ENCODE measurements at places on chromosomes 3 and 15. TPM values are rescaled to one million over a fixed set of nuclear protein-coding genes. Genes with fewer than 3 reads are reported as not detected.

The LHFPL4 gene
- total RNA-seq = not detected

GRCh38 chr3:130582457-130583153 lies 65.6 kb downstream of the COL6A6 start:
- DNase-seq = no peak
- H3K36me3 ChIP-seq = no peaks in the 10 kb centered on the region
- H3K4me1 ChIP-seq = no peaks in the 10 kb centered on the region
- H3K27ac ChIP-seq = no peak overlapping the region

The ALG3 gene
- 81.1 TPM for total RNA-seq

GRCh38 chr3:102906818-102907217 lies 472.0 kb downstream of the ZPLD1 start:
- no peaks in the 10 kb centered on the region for H3K4me1 ChIP-seq
- no peak for DNase-seq
- H3K27me3 ChIP-seq = no peaks in the 10 kb centered on the region
- no peak overlapping the region for H3K4me3 ChIP-seq

GRCh38 chr15:79932447-79932846 lies 35.6 kb upstream of the MTHFS start:
- H3K27ac ChIP-seq = no peak overlapping the region
- H3K27me3 ChIP-seq = no peaks in the 10 kb centered on the region
- H3K36me3 ChIP-seq = no peaks in the 10 kb centered on the region
- no peak for DNase-seq

GRCh38 chr15:39054128-39054732 lies 489.6 kb upstream of the RASGRP1 start:
- H3K27me3 ChIP-seq = no peaks in the 10 kb centered on the region
- H3K36me3 ChIP-seq = no peaks in the 10 kb centered on the region
- H3K4me3 ChIP-seq = no peak overlapping the region
- H3K27ac ChIP-seq = no peak overlapping the region
- DNase-seq = no peak

GRCh38 chr15:39874890-39875549 lies 45.0 kb downstream of the GPR176 start:
- H3K36me3 ChIP-seq = no peaks in the 10 kb centered on the region
- no peak overlapping the region for H3K27ac ChIP-seq
- no peak for DNase-seq
- H3K27me3 ChIP-seq = no peaks in the 10 kb centered on the region

DNA sequence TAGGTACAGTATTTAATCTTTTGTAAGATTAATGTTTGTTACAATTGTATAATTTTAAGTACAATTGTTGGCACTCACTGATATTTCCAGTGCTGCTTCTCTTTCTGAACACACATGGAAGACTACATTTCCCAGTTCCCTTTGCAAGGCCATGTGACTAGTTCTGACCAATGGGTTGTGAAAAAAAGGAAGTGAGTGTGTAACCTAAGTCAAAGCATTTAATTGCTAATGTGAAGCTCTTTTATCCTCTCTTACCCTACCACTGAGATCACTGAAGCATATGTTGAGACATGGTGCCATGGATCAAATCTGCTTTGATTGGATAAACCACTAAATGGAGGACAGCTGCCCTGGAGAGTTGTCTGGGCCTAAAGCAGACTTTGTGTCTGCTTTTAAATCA lies 83.9 kb upstream of the PLXND1 start:
- peaks cover 82% of the 10 kb centered on the region for H3K4me1 ChIP-seq
- no peaks in the 10 kb centered on the region for H3K27me3 ChIP-seq
- no peak overlapping the region for H3K4me3 ChIP-seq
- 0 out of 2 replicates have a peak overlapping the region, but pooled peaks have one; percentile 24 for H3K27ac ChIP-seq
- peaks cover 9% of the 10 kb centered on the region for H3K36me3 ChIP-seq
- no peak for DNase-seq

The NAALADL2 gene
- 10.6 TPM for total RNA-seq

GRCh38 chr3:122257644-122258364 lies 67.2 kb upstream of the CSTA start:
- no peak overlapping the region for H3K27ac ChIP-seq
- DNase-seq = no peak
- H3K36me3 ChIP-seq = no peaks in the 10 kb centered on the region
- H3K4me3 ChIP-seq = no peak overlapping the region
- no peaks in the 10 kb centered on the region for H3K4me1 ChIP-seq

- no peaks in the 10 kb centered on the region for H3K27me3 ChIP-seq
- H3K4me3 ChIP-seq = no peak overlapping the region
- H3K27ac ChIP-seq = no peak overlapping the region
- DNase-seq = no peak
- no peaks in the 10 kb centered on the region for H3K36me3 ChIP-seq
Measured at GRCh38 chr3:122687298-122687697, 6.7 kb downstream of the PARP14 start.

The LMAN1L gene
- not detected for total RNA-seq

GRCh38 chr3:119405315-119405714 lies 58.1 kb downstream of the TMEM39A start:
- no peak for DNase-seq
- no peaks in the 10 kb centered on the region for H3K36me3 ChIP-seq

- no peak for DNase-seq
- H3K4me3 ChIP-seq = no peak overlapping the region
- H3K27ac ChIP-seq = no peak overlapping the region
Measured at GRCh38 chr3:66200147-66200546, 20.7 kb upstream of the SLC25A26 start.

DNA sequence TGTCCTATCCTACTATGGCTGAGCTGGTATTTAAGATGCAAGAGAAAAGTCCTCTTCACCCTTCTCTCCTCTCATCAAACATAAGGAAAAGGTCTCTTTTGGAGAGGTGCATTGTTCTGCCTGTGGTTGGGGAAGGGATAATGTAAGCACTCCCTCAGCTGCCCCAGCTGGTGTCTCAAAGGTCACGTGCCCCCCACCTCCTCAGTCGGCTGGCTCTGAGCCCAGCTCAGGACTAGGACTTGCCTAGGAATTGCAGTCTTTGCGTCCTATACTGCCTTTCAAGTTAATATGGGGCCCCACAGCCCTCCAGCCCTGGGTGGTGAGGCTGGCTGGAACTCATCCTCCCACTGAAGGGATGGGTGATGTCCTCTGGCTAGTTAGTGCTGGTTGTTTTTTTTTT lies 29.7 kb downstream of the OR4F15 start:
- no peaks in the 10 kb centered on the region for H3K36me3 ChIP-seq
- no peak overlapping the region for H3K4me3 ChIP-seq
- no peak overlapping the region for H3K27ac ChIP-seq
- no peak for DNase-seq
- H3K4me1 ChIP-seq = no peaks in the 10 kb centered on the region
- peaks cover 37% of the 10 kb centered on the region for H3K27me3 ChIP-seq

DNA sequence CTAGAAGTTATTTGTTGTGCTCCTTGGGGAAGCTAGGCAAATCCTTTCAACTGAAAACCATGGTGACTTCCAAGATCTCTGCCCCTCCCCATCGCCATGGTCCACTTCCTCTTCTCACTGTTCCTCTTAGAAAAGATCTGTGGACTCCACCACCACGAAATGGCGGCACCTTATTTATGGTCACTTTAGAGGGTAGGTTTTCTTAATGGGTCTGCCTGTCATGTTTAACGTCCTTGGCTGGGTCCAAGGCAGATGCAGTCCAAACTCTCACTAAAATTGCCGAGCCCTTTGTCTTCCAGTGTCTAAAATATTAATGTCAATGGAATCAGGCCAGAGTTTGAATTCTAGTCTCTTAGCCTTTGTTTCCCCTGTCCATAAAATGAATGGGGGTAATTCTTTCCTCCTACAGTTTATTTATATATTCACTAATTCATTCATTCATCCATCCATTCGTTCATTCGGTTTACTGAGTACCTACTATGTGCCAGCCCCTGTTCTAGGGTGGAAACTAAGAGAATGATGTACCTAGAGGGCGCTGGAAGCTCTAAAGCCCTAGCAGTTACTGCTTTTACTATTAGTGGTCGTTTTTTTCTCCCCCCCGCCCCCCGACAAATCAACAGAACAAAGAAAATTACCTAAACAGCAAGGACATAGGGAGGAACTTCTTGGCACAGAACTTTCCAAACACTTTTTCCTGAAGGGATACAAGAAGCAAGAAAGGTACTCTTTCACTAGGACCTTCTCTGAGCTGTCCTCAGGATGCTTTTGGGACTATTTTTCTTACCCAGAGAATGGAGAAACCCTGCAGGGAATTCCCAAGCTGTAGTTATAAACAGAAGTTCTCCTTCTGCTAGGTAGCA lies 657 bp downstream of the PATL2 start:
- H3K4me3 ChIP-seq = peak overlapping the region; percentile 94
- no peak for DNase-seq
- H3K27ac ChIP-seq = peak overlapping the region; percentile 53
- peaks cover 28% of the 10 kb centered on the region for H3K4me1 ChIP-seq

DNA sequence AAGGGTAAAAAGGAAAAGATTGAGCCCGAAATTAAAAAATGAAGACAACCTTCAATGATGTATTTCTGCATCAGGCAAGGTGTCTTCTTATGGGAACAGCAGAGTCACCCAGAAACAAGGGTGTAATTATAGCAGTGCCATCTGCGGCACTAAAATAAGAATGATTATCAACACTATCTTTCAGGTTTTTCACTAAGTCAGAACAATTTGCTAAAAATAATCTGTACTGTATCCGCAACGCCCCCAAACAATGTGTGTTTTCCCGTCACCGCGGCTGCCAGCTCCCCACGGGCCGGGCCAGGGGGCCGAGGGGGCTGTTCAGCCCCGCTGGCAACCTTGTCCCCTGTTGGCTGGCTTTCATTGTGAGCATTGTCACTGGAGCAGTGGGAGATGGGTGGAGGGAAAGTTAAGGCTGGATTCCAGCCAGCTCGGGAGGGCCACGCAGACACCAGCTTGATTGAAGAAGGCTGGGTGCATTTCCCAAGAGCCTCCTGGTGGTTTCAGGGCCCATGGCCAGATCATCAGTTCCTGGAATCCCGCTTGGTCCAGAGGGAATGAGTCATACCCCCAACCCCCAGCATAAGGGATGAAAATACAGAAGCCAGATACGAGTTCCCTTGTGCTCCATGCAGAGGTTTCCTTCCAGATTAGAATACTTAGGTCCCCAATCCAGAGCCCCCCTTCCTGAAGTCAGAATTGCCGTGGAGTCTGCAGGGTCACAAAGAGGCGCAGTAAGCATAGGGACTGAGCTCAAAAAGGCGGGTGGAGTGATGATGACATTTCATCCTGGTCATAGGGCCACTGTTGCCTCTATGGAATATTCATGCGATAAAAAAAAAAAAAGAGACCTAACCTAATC lies 90.2 kb upstream of the KLF13 start:
- H3K36me3 ChIP-seq = no peaks in the 10 kb centered on the region
- H3K27me3 ChIP-seq = peaks cover 17% of the 10 kb centered on the region
- no peak overlapping the region for H3K27ac ChIP-seq

DNA sequence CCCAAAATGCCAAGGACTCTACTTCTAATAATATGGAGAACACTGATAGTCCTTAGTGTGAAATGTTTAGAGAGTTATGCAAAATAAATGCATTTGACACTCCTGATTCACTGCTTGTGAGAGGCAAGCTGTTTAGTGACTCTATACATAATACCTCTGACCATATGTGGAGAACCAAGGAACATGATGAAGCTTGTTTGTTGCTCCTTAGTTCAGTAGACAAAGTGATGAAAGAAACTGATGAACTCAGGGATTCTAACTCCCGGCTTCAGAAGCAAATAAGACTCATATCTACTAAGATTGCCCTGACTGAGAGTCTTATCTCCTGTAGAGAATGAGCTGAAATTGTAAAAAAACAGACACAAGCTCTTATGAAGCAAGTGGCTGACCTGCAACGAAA lies 41.3 kb downstream of the PEX5L start:
- no peak for DNase-seq
- no peaks in the 10 kb centered on the region for H3K27me3 ChIP-seq
- H3K4me1 ChIP-seq = peaks cover 20% of the 10 kb centered on the region

- no peak overlapping the region for H3K4me3 ChIP-seq
- H3K36me3 ChIP-seq = no peaks in the 10 kb centered on the region
- H3K27ac ChIP-seq = no peak overlapping the region
- no peak for DNase-seq
- H3K4me1 ChIP-seq = no peaks in the 10 kb centered on the region
- H3K27me3 ChIP-seq = no peaks in the 10 kb centered on the region
Measured at GRCh38 chr3:55742022-55742831, 255.1 kb upstream of the WNT5A start.

- H3K4me3 ChIP-seq = no peak overlapping the region
- H3K27me3 ChIP-seq = no peaks in the 10 kb centered on the region
- H3K36me3 ChIP-seq = no peaks in the 10 kb centered on the region
Measured at GRCh38 chr3:144544871-144545270, 573.2 kb downstream of the DIPK2A start.

DNA sequence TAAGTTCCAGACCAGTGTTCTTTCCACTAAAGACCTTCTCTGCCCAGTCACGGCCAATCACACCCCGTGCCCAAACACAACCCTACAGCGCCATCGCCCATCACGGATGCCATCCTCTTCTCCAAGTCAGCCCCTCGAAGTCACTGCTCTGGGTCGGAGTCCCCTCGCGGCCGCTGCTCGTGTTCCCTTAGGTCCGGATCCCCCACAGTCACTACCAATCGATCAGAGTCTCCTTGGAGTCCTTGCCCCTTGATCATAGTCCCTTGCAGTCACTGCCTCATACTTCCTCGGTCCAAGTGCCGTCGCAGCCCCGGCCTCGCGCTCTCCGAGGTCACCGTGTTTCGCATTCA lies 461 bp downstream of the PCYT1A start:
- peak overlapping the region; percentile 81 for H3K27ac ChIP-seq
- H3K36me3 ChIP-seq = no peaks in the 10 kb centered on the region
- peaks cover 19% of the 10 kb centered on the region for H3K4me1 ChIP-seq
- peak overlapping the region; percentile 71 for H3K4me3 ChIP-seq
- DNase-seq = no peak
- H3K27me3 ChIP-seq = no peaks in the 10 kb centered on the region

DNA sequence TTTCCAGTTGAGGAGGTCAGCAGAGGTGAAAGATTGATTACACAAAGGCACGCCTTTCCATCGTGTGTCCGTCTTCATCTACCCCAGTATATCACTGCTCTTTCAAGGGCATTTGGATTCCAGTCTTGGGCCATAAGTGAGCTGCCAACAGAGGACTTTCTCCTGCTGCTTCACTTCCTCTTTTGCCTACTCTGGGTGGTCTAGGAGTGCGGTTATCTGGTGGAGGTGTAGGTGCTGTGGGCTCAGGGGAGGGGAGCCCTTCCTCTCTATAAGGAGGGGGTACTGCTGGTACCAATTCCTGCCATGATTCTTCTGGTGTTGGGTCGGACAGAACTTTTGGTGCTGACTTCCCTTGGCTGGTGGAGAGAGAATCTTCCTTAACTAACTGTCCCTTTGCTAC lies 83.1 kb upstream of the VEPH1 start:
- H3K27ac ChIP-seq = no peak overlapping the region
- no peaks in the 10 kb centered on the region for H3K4me1 ChIP-seq
- H3K36me3 ChIP-seq = no peaks in the 10 kb centered on the region
- no peaks in the 10 kb centered on the region for H3K27me3 ChIP-seq
- no peak for DNase-seq

DNA sequence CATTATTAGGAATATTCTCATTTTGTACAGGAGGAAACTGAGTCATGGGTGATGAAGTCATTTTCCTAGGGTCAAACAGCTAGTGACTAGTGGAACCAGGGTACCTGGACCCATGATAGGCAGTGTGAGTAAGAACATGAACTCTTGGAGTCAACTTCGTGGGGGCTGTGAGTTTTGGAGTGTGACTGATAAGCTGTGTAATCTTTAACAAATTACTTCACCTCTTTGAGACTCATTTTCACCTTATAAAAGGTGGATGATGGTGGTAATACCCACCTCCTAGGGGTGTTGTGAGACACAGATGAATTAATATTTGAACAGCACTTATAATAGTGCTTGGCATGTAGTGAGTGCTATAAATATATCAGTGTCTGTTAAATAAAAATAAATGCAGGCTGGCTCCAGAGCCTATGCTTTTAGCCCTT lies 9.1 kb downstream of the SEMA6D start:
- no peak overlapping the region for H3K27ac ChIP-seq
- DNase-seq = no peak
- H3K4me3 ChIP-seq = no peak overlapping the region
- H3K27me3 ChIP-seq = peaks cover 9% of the 10 kb centered on the region

The RTP3 gene
- total RNA-seq = not detected

Data from PC-9 (cell line).